ENCODE measurements at places on chromosomes 6 and 20.

DNA sequence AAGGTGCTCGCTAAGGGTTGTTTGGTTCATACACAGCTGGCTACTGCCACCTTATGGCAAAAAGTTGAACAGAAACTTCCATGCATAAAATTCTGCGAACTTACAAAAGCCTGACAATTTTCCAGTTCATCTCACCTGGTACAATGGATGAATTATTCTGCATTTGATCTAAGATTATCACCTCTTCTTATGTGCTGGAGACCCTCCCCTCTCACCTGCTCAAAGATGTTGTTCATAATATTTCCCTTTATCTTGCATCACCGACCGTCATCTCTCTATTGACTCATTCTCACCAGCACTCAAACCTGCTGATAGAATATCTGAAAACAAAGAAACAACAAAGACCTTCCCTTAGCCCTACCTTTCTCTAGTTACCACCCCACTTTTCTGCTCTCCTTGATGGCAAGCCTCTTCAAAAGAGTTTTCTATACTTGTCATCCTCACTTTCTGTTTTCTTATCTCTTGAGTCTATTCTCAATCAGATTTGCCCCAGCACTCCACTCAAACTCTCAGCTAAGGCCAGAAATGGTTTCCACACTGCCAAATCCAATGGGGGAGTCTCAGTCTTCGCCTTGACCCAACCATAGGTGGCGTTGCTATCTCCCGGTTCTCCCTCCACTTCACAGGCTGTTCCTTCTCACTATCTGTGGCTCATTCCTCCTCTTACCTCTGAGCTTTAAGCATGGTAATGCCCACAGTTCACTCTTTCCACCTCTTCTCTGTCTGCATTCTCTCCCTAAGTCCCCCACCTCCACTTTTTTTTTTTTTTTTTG lies 25.8 kb downstream of the SNRNP48 start:
- DNase-seq = no peak

GRCh38 chr6:101011186-101011585 lies 130.1 kb upstream of the ASCC3 start:
- DNase-seq = no peak

DNA sequence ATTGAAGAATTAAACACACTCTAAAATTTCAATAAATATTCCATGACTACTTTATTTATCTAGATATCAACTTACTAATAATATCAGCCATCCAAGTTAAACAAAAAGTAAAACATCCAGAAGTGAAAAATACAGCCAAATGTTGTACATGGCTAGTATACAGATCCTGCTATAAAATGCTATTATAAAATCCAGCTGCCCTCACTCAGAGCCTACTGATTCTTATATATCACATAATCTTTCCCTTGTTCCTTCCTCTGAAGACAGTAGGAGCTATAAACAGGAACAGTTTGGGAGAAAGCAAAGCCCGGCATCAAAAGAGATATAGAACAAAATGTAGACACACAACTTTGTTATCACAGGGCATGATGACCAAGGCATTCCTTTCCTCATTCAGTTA lies 212.9 kb downstream of the PLCB4 start:
- DNase-seq = no peak

GRCh38 chr6:40599555-40599954 lies 12.4 kb upstream of the LRFN2 start:
- no peak for DNase-seq

- no peak for DNase-seq
These were observed 28.2 kb upstream of the ELMO2 start for GRCh38 chr20:46434597-46434996.

GRCh38 chr6:52590152-52590891 lies 13.5 kb upstream of the TRAM2 start:
- no peak for DNase-seq

- DNase-seq = no peak
These were observed 11.5 kb downstream of the BPI start for GRCh38 chr20:38315290-38315966.

DNA sequence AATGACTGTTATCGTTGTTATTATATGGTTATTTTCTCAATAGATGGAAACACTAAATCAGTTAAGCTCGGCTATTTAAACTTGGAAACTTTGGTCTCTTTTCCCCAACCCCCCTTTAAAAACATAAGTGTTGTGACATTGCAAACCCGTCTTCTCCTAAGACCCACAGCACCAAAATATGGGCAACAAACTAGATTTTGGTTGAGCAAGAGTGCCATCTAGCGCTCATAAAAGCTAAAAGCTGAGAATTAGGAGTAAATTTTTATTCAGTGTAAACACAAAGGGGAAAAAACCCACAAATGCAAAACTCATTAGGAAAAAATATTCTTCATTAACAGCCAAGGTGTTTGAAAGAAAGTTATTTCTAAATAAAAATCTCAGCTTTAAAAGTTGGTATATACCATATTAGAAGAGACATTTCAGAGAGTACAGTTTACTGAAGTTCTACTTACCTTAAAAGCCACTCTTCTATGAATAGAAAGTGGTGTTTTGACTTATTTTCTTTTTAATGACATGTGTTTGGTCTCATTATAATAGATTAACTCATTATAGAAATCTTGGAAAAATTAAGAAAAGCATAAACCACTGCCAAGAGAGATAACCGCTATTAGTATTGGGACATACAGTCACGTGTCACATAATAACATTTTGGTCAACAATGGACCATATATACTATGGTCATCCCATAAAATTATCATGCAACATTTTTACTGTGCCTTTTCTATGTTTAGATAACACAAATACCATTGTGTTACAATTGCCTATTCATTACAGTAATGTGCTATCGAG lies 21.1 kb downstream of the SESN1 start:
- DNase-seq = no peak

GRCh38 chr6:166476061-166476591 lies 93.4 kb upstream of the MPC1 start:
- DNase-seq = no peak
